KBM-7 (cell line): ENCODE measurements at places on chromosomes 2 and 18.

DNA sequence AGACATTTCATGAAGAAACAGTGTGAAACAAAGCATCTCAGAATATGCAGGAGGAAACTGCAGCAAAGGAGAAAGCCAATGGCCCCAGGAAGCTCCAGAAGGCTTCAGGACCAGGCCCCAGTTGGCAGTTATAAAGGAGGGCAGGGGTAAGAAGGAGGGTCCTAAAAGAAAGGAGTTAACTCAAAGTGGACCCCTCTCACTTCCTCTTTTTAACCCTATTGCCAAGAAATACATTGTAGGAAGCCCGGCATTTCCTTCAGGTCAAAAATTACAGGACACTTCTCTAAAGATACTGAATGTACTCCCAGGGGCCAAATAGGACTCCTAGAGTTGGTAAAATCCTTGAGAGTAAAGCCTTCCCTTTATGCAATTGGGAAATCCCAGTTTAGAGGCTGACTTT, 77.1 kb upstream of the TGFA start:
- no peak for DNase-seq

DNA sequence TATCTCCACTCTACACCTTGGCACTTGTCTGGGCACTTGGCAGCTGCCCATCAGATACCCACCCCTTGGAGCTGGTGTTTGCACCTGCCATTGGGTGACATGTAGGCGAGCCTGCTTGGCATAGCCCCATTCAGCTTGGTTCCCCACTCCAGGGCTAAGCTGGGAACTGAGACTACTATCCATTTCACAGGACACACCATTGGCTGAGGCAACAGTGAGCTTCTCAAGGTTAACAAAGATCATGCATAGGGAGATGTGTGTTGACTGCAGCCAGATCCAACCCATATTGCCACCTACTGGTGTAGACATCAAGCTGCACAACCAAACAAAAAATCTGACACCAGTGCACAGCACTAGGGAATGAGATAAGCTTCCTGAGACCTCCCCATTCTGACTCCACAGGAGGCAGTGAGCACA, 1389.8 kb upstream of the TMEFF2 start:
- DNase-seq, result peak; percentile 43

DNA sequence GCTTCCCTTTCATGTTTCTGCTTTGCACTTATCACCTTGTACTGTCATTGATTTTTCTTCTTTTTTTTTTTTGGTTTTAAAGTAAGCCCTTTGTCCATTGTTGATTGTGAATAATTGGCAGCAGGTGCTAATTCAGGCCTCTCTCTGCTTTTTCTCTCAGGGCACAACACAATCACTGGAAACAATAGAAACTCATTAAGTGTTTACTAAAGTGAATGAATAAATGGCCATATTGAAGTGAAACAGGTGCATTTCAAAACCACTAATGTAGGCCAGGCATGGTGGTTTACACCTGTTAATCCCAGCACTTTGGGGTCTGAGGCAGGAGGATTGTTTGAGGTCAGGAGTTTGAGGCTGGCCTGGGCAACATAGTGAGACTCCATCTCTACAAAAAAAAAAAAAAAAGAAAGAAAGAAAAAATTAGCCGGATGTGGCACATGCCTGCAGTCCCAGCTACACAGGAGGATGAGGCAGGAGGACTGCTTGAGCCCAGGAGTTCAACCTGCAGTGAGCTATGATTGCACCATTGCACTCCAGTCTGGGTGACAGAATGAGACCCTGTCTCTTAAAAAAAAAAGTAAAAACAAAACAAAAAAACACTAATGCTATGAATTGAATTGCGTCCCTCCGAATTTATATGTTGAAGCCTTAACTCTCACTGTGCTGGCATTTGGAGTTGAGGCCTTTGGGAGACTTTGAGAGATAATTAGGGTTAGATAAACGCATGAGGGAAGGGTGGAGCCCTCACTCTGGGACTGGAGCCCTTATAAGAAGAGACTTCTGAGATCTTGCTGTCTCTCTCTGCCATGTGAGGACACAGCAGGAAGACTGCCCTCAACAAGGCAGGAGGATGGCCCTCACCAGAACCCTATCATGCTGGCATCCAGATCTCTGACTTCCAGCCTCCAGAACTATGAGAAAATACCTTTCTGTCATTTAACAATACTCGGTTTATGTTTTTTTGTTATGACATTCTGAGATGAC, 19.9 kb downstream of the SLC38A11 start:
- DNase-seq, result no peak

- no peak for DNase-seq
These were observed 62.1 kb upstream of the ZNF516 start for GRCh38 chr18:76557026-76557575.

DNA sequence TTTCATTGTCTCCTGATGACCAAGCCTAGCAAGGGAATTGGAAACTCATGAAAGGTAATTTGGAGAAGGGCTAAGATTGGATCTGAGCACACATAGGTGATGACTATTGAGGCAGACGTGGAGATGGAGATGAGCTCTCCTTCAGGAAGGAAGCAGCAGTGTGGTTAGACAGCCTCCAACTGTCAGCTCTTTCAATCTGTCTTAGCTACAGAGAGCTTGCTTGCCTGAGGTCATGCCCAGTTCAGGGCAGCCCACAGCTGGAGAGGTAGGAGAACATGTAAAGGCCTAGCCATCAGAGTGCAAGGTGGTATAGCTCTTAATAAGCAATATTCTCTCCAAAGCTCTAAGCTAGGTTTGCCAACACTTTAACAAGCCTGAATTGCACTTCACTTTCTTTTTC, 79.2 kb downstream of the THSD7B start:
- no peak for DNase-seq

- DNase-seq, result no peak
These were observed 462.6 kb upstream of the TMEFF2 start for GRCh38 chr2:192657362-192657761.

DNA sequence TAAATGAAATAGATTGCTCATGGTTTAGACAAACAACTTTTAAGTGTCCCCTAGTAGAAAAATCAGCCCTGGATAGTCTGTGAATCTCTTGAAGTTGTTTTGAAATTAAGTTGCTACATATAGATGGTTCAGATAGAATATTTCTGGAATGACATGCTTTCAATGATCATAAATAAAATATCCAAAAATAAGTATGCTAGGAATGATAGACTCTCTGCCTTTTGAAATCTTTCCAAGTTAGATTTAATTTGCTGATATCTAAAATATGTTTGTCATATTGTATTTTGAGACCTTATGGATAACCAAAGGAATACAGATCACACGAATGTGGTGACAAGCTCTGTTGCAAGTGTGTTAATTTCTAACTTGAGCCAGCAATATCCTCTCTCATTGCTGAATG, 488.7 kb downstream of the THSD7B start:
- no peak for DNase-seq

- DNase-seq, result no peak
These were observed 31.8 kb upstream of the DLX1 start for GRCh38 chr2:172053486-172053885.

- no peak for DNase-seq
These were observed 179.4 kb upstream of the ARL4C start for GRCh38 chr2:234676109-234676782.

DNA sequence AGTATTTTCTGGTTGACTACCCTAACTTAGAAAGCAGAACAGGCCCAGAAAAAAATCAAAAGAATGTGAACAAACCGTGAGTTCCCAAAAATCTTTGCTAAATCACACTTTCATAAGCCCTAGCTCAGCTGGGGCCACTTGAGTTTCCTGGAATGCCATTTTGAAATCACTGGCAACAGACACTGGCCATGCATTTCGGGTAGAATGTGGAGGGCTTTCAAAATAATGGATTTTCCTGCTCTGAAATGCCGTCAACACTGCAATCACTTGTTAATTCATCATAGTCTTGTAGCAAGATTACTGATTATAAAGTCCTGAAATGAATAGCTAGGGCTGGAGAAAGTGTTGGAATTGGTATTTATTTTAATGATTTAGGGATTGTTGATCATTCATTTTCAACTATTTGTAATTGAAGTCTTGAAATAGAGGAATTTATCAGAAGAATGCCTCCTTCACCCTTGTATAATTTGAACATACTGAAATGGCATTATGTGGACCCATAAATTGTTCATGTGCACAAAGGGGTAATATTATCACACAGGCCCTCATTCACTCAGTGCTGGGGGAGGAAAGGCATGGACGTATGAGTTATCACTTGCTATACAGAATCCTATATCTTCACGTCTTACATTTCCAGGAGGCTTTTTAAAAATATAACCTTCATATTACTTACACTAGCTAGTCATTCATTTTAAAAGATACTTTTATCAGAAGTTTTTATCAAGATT, 134.8 kb downstream of the DTNA start:
- no peak for DNase-seq

DNA sequence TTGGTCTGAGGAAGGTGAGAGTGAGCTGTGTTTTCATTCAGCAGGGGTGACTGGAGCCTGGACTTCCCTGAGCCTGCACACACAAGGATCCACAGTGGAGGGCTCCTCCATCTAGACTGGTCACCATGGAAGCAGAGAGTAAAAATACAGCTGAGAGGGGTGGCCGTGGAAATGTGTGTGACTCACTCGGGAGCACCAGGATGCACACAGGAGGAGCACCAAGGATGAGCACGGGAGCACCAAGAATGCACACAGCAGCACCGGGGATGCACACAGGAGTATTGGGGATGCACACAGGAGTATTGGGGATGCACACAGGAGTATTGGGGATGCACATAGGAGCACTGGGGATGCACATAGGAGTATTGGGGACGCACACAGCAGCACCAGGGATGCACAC, 365.2 kb upstream of the MYT1L start:
- DNase-seq, result no peak

GRCh38 chr18:47184419-47185050, 8.4 kb upstream of the IER3IP1 start:
- DNase-seq, result peak; percentile 48

- DNase-seq, result no peak
These were observed 52.8 kb upstream of the RMDN2 start for GRCh38 chr2:37872192-37872750.

DNA sequence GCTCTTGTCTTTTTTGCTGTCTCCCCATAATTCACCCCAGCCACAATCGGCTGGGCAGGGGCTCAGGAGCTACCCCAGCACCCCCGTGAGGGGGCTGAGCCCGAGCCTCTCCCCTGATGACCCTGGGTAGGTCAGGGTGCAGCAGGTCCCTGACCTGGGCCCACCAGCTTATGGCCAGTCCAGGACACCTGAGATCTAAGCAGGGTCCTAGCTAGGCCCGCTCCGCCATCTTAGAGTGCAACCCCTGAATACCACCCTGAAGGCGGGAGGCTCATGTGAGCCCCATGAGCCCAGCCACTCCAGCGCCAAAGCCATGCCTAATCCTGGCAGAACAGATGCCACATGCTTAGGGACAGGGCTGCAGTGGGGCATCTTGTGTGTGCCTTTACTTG, 16.2 kb downstream of the STK25 start:
- DNase-seq, result no peak

- DNase-seq, result no peak
These were observed 343.7 kb downstream of the INSIG2 start for GRCh38 chr2:118431997-118432396.

GRCh38 chr2:193776988-193777387, 1582.3 kb upstream of the TMEFF2 start:
- DNase-seq, result no peak

- DNase-seq, result no peak
These were observed 68.2 kb downstream of the HS6ST1 start for GRCh38 chr2:128250229-128251025.

- no peak for DNase-seq
These were observed 333.2 kb upstream of the UBE2E3 start for GRCh38 chr2:180647221-180647620.
